ENCODE measurements at places on chromosomes 4 and X.

DNA sequence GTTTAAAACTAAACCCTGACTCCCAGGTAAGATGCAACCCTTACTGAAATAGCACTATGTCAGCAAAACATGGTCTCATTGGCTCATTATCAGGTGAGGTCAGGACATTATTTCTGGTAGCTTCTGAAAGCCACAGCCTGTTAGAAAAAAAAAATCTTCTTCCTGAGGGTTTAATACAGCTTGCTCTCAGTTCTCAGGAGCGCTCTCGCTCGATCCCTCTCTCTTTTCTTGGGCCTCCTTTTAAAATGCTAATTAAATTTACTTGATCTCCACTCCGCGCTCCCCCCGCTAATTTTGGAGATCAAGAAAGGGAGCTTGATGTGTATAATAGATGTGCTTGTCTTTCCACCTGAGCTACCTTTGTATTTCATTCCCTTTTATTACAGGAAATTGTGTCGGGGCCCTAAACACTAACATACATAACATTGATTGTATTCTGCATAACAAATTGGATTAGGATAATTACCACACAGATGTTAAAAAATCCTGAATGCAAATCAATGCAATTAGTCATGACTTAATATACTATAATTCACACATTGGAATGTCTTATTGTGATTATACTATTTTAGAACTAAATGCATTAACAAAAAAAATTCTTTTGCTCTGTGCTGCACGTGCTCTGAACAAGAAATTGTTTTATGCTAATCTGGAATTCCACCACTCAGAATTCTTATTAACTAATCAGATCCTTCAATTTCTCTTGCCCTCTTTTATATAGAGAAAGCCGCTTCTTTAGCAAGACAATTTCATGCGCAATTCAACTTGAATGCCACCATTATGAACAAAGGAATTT lies 101.6 kb upstream of the TEX13D start:
- DNase-seq = no peak

DNA sequence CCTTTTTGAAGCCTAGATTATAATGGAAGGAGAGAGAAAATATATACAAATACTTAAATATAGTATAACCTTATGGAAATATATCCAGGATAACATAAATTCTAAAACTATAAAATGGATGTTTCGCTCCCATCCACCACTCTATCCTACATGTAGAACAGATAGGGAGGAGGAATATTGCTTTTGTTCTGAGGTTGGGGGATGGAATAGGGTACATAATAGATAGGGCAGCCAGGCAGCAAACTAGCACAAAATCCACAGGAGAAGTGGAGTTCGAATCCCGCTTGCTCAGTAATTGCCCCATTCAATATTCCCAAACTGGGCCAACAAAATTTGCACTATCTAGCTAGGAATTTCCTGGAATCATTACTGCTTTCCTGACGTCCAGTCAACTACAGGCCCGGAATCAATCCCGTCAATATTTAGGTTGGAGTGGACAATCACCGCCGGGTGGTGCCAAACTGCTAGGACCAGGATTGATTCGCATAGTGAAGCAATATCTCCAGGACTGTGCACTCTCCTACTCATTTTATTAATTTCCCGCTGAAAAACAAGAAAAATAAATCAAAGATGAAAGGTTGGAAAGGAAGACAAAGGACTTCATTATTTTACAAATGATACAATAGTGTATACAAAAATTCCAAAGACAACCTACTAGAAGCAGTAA lies 40.4 kb upstream of the PAPSS1 start:
- DNase-seq = no peak

GRCh38 chr4:16000708-16001483 lies 37.9 kb upstream of the FGFBP2 start:
- DNase-seq = no peak

- DNase-seq = no peak
Measured at GRCh38 chr4:81455897-81456296, 15.8 kb downstream of the RASGEF1B start.

Data from CD4-positive, alpha-beta T cell treated with Interferon alpha-2 for 1 hour (primary cell).